ENCODE measurements at places on chromosomes 5 and 9.

GRCh38 chr5:65073250-65073661 lies 304.5 kb downstream of the CWC27 start:
- no peak for DNase-seq

DNA sequence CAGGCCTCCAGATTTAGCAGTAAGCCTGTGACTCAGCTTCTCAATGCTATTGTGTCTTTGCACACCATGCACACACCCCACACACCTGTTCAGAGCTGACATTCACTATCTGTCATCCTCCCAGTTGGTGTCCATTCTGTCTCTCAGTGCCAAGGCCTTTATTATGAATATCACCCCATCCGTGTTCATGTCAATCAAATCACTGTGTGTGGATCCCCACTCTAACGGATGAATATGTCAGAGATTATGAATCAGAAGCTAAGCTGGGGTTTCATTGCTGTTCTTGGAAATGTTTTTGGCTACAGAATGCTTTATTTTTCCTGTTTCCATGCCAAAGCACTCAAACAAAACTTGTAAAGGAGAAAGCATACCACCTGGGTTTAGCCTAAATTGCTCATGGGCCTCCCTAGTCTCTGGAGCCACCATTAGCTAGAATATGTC lies 9.4 kb upstream of the MAMDC2 start:
- DNase-seq = no peak

GRCh38 chr5:169512385-169512784 lies 71.2 kb upstream of the SPDL1 start:
- DNase-seq = no peak

- DNase-seq = no peak
Observed at GRCh38 chr9:37938121-37938891, 34.4 kb upstream of the SLC25A51 start.

DNA sequence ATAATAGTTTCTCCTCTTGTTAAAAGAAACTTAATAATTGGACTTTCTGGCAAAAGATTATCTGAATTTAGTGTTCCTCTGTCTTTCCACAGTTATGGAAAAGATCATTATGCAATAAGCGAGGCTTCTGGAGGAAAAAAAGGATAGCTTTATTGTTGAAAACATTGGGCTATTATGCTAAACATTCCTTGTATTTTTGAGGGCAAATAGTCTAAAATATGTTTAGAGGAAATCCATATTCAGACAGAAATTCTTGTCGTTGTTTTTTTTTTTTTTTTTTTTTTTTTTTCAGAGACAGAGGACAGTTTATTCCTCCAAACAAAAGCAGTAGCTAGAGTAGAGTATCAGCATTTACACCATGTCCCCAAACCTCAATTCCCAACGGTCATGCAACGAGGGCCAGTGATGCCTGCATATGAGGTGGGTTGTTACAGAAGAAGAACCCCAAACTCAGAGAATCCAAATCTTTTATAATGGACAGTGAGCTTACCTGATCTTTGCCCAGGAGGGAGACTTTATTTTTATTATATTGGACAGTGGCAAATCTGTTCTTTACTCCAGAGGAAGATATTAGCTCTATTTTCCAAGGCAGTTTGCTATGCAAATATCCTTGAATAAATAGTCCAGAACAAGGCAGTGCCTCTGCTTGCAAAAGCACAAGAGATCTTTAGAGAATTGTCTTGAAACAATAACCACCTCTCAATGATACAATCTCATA lies 48.4 kb upstream of the CDK5RAP2 start:
- no peak for DNase-seq

DNA sequence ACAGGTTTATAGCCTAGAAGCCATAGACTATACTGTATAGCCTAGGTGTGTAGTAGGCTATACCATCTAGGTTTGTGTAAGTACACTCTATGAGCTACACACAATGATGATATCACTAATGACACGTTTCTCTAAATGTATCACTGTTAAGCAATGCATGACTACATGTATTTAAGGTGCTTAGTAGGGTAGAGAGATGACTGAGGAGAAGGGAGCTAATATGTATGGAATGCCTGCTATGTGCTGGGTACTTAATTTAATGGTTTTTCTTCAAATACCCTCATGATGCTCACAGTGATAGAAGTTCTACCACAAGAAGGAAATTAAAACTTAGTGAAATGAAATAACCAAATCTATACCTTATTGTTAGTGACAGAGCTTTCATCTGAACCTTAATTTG lies 1785.5 kb downstream of the EFNA5 start:
- DNase-seq = no peak

DNA sequence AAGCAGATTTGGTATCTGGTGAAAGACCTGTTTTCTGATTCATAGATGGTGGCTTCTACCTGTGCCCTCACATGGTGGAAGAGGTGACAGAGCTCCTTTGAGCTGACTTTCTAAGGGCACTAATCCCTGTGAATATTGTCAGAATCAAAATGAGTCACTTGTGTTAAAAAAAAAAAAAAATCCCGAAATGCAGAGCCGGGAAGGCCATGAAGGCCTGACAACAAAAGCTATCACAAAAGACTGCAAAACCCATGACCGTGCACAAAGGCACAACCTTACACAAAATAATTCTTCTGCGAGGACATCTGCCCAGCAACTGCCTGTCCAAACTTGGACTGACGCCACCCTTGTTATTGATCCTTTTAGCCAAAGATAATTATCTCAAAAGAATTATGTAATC lies 19.6 kb upstream of the UBTD2 start:
- DNase-seq = no peak

DNA sequence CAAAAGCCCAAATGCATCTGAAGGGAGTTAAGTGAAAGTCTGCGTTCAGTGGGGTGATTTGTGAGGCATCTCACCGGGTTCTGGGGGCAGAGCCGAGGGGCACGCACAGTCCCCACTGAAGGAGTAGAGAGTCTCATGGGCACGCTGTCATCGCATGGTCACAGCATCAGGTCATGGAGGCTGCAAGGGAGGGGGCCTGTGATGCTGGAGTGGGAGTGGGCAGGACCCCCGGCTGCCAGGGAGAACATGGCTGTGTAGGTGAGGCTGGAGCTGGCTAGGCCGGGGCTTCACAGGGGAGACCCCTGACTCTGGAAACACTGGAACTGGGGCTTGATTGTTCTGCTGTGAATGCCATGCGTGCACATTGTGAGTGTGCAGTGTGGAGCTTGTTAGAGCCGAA lies 360.5 kb downstream of the IRX2 start:
- no peak for DNase-seq

GRCh38 chr5:158303883-158304282 lies 444.9 kb upstream of the CLINT1 start:
- no peak for DNase-seq

DNA sequence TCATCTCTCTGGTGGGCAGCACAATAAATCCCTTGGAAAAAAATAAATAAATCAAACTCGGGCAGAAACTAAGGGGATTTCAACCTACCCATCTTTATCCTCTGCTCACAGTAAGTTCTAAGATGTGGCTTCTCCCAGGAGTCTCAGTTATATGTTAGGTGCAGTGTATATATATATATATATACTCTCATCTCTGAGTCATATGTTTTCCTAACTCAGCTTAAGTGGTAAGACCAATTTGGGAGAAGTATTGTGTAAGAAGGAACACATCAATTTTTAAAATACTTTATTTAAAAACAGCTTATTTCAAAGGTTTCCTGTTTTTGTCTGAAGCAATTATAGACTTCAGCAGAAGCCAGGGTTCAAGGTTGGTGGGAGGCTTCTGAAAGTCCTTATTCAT lies 20.3 kb upstream of the OSMR start:
- no peak for DNase-seq
